Left lung (tissue), 14 donors: ENCODE measurements at places on chromosomes 12 and 14. TPM values are rescaled to one million over a fixed set of nuclear protein-coding genes. Genes with fewer than 3 reads are reported as not detected.

The OTUB2 gene
- 4.0 TPM for polyA plus RNA-seq

The SDR9C7 gene
- 0.18 TPM for polyA plus RNA-seq

The KLHDC1 gene
- polyA plus RNA-seq = 7.6 TPM

The TPH2 gene
- polyA plus RNA-seq = 0.25 TPM

The KERA gene
- polyA plus RNA-seq = 0.20 TPM

- peak; percentile 77 for DNase-seq
Measured at GRCh38 chr12:114166362-114166761, 200.2 kb upstream of the RBM19 start.

GRCh38 chr12:92466391-92467305 is 236.1 kb upstream of the PLEKHG7 start:
- no peak for DNase-seq

- DNase-seq = no peak
Measured at GRCh38 chr12:128792398-128792797, 31.4 kb downstream of the SLC15A4 start.

DNA sequence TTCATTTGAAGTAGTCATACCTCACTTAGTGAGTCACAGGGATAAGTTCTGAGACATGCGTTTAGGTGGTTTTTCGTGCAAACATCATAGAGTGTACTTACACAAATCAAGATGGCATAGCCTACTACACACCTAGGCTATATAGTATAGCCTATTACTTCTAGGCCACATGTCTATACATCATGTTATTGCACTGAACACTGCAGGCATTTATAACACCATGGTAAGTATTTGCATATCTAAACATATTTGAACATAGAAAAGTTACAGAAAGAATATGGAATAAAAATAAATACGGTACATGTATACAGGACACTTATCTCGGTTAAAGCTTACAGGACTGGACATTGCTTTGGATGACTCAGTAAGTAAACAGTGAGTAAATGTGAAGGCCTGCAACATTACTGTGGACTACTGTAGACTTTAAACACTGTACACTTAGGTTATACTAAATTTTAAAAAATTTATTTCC is 670.6 kb downstream of the SLC16A7 start:
- DNase-seq = no peak

GRCh38 chr14:75522224-75522982 is at the start of gene BATF:
Gene BATF, plus strand, starts transcription at chr14:75522469. Its CDS starts 214 bp downstream, at chr14:75522683.
- DNase-seq = peak; percentile 62

DNA sequence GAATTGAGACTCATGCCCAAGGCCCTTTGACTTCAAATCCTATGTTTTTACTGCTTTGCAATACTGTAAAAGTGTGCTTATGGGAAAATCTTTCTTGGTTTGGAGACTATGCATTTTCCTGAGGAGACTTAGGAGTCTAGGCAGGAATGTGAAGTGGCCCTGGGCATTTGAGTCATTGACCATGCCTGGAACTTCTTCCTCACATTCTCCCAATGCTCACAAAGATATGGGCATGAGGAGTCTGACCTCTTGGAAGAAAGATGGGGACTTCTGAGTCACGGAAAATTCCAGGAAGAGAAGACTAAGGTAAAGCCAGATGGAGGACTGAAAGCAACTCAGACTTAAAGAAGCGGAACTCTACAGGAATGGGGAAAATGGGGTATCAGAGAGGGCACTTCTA is 38.2 kb upstream of the ZNF641 start:
- DNase-seq = no peak

DNA sequence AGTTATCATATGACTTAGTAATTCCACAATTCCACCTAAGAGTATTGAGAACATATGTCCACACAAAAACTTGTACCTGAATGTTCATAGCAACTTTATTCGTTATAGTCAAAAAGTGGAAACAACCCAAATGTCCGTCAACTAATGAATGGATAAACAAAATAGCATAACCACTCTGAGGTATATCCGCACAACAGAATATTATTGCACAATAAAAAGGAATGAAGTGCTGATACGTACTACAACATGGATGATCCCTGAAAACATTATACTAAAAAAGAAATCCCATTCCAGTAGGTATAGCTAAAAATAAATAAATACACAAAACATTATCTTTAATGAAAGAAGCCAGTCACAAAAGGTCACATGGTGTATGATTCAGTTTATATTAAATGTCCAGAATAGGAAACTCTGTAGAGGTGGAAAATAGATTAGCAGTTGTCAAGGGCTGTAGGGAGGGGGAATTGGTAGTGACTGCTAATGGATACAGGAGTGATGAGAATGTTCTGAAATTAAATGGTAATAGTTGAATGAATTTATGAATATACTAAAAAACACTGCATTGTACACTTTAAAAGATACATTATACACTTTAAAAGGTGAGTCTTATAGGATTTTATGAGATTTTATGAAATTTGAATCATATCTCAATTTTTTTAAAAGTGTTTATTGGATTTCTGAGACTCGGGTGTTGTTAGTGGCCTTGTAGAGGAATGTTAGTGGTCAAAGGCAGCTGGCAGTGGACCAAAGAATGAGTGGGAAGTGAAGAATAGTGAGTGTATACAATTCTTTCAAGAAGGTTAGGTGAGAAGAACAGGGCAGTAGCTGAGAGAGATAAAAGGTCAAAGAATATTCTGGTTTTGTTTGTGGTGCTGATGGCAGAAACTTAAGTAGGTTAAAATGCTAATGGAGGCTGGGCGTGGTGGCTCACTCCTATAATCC is 36.3 kb upstream of the BAZ1A start:
- no peak for DNase-seq

GRCh38 chr14:103361867-103362266 is 23.3 kb upstream of the MARK3 start:
- DNase-seq = no peak

DNA sequence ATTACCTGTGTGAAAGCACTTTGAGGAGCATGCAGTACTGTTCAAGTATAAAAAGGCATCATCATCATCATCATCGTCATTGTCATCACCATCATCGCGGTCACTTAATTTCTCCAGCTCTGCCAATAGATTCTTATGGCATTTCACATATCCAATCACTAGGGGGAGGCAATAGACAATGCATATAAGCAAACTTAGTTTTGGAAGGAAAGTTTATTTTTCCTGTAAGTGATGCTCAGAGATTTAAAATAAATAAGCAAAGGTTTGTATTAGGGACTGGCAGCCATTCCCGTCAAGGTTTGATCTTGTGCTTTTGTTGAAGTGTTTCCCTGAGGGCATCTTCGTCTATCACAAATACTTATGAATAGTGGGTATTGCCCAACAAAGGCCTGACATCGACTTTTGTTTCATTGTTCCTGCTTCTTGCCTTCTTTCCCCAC is 127.4 kb downstream of the KTN1 start:
- DNase-seq = peak; percentile 56

- DNase-seq = no peak
Measured at GRCh38 chr14:104465482-104466390, 113.8 kb upstream of the C14orf180 start.

GRCh38 chr12:27751386-27752047 is 28.5 kb upstream of the KLHL42 start:
- no peak for DNase-seq

- DNase-seq = no peak
Measured at GRCh38 chr12:15393037-15393436, 70.7 kb downstream of the PTPRO start.

DNA sequence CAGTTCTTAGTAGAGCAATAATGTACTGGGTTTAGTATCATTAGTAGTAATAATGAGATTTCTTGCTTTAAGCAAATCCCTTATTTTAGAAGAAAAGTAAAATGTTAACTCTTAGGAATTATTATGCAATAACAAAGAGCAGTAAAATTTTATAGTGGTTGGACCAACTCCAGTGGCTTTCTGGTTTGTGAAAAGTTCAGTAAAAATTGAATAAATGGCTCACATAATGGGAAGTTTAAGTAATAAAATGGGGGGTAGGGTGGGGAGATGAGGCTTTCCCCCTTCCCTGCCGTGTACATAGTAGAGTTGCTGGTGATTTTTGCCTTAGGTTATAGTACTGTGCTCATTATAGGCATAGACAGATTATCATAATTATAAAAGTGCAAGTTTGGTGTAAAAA is 250.5 kb upstream of the ATP2B1 start:
- DNase-seq = no peak

GRCh38 chr12:74816398-74817175 is 279.0 kb downstream of the ATXN7L3B start:
- peak; percentile 54 for DNase-seq

- DNase-seq = no peak
Measured at GRCh38 chr14:71398450-71398849, 491.2 kb downstream of the PCNX1 start.
